ENCODE measurements at places on chromosomes 3 and 15.
A peak's percentile ranks its signal among the peaks of the same experiment; 100 is the strongest.

DNA sequence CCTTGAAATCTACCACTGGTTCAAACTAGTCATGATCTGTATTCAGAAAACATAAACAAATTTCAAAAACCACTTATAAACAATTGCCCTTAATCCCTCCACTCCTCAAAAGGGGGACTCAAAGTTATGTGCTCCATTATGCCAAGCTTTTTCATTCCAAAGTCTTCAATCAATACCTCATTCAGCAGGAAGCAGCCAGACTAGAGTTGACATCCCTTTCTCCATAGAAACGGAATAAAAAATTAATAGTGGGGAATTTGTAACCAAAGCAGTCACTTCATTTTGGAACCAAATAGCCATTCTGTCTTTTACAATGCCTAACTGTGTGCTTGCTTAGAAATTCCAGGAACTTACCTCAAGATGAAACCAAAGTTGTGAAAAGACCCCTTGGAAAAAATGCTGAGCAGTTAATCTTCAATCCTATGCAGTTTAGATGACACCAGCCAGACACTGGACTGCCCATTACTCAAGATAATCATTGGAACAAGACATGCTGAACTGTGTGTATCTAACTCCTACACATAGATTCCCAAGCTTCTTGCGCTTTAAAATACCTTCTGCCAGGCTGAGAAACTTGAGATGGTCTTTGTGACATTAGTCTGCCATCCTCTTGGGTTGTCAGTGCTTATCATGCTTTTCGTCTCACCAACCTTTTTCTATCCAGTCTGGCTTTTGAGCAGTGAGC, 406.2 kb downstream of the PLOD2 start:
- no peak for DNase-seq

- no peak for DNase-seq
Measured at GRCh38 chr3:135911110-135911509, 54.4 kb upstream of the PPP2R3A start.

GRCh38 chr3:72708441-72708840, 139.8 kb downstream of the SHQ1 start:
- DNase-seq: no peak

DNA sequence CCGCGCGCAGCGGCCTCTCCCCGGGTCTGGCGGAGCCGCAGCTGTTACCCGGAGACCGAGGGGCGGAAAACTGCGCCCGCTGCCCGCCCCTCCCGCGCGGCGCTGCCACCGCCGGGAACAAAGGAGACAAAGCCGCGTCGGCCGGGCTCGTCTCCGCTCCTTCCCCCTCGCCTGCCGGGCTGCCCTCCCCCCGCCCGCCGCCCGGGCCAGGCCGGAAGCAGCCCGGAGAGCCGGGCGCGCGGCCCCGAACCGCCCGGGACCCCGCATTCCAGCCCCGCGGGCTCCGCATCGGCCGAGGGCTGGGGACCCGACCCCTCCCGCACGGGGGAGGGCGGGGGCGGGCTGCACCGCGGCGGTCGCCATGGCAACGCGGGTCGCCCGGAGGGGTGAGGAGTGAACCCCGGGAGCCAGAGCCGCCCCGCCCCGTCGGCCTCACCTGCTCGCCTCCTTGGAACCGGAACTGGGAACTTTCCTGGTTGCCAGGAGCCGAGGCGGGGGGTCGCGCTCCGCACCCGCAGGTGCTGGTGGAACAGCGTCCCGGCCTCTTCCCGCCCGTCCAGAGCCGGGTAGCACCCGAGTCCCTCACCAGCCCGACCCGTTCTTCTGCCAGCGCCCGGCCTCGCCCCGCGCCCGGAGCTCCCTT, 448 bp downstream of the PLXNB1 start:
- DNase-seq: peak; percentile 92

- DNase-seq: no peak
Measured at GRCh38 chr3:143648218-143648617, 200.1 kb downstream of the SLC9A9 start.

GRCh38 chr15:68821190-68821840, 620 bp upstream of the ANP32A start:
- DNase-seq: no peak
